NCI-H2029 treated with DMSO at 0.1 percent for 48 hours (cell line): ENCODE measurements at places on chromosomes 4 and X.

- no peak for DNase-seq
Measured at GRCh38 chr4:175325230-175325629, 407.1 kb downstream of the ADAM29 start.

GRCh38 chr4:42750091-42750490 lies 93.2 kb upstream of the ATP8A1 start:
- no peak for DNase-seq

DNA sequence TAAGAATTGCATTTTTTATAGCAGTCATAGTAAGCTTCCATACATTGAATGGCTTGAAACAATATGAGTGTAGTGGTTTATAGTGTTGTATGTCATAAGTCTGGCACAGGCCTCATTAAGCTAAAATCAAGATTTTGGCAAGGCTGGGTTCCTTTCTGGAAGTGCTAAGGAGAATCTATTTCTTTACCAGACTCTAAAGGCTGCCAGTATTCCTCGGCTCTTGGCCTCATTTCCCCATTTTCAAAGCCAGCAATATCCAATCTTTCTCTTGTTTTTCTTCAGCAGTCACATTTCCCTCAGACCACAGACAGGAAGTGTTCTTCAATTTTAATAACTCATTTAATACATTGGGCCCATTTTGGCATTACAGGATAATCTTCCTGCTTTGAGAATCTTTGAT lies 1155.5 kb upstream of the PABPC4L start:
- DNase-seq = no peak

- peak; percentile 52 for DNase-seq
Measured at GRCh38 chrX:9429767-9430166, 35.1 kb upstream of the TBL1X start.

DNA sequence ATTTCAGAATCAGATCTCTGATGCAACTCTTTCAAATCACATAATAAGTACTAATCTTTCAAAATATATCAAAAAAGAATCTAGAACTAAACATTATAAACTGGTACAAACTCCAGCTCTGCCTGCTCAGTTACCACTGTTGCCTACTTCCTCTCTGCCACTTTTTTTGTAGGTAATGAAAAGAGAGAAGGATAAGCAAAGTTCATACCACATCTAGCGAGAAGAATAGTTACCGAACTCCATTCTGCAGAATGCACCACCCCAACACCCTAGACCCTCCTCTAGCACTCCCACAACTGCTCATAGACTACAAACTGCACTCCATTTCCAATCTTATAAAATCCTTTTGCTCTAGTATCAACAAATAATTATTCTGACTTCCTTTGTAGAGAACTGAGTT lies 19.7 kb upstream of the LRBA start:
- peak; percentile 87 for DNase-seq

DNA sequence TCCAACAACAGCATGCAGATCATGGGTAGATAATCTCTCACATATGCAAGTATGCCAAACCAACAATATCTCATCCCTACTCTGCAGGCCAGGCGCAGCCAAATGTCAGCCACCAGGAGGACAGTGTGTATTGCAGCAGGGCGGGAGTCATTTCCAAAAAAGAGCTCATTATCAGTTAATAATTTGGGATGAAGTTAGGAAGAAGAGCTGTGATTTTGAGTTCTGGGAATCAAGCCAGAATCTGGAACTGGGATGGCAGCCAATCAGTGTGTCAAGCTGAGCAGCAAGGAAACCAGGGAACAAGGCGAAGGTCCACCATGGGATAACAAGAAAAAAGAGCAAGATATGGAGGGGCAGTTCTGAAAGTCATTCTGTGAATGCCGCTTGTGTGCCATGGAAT lies 88.2 kb upstream of the CAMK2D start:
- no peak for DNase-seq

GRCh38 chr4:140450352-140450751 lies 22.9 kb upstream of the CLGN start:
- DNase-seq = no peak

DNA sequence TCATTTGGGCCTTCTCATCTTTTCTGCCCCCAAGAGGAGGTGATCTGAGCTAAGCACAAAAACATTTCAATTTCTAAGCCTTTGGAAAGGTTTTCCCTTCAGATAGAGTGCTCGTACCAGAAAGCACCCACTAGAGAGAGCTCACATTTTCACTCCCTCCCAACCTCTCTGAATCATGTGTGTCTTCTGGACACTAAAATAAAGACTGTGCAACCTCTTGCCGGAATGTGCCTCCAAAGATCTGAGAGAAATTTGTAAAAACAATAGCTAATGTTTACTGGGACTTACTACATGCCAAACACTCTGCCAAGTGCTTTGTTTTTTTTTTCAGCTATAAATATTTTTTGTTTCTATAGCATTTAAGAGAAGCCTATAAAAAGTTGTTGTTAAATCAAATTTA lies 120.6 kb upstream of the LNX1 start:
- DNase-seq = no peak

DNA sequence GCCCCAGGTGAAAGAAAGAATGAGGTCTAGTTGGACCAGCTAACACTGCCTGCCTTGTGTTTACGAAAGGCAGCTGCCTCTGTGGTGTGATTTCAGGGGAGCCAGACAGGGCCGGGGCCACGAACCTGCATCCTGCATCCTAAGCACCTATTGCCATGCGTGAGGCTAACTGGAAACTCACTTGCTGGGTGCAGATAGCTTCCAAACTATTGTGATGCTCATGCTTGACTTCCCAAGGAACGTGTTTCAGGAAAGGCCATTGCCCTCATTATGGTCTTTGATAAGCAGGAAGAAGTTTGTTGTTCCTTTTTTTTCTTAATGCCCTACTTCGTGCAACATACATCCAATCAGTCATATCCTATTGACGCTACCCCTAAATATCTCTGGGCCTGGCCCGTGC lies 2.3 kb upstream of the IRF2 start:
- DNase-seq = no peak

GRCh38 chr4:152535360-152535902 lies 461 bp downstream of the FBXW7 start:
- no peak for DNase-seq

DNA sequence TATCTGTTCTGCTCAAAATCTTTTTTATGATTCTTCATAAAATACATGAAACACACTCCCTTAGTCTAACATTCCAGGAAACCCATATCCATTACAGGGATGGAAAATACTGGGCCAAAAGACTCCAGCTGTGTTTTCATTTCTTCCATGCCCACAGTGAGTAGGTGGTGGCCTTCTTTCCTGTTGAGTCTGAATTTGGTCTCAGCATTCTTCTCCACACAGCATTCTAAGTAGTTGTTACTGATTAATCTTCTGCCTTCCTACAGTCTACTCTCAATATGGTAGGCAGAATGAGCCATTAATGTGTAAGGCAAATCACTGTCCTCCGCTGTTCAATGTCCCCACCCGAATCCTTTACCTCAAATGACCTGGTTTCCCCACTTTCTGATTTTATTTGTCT lies 370.6 kb upstream of the RPS6KA3 start:
- no peak for DNase-seq

- no peak for DNase-seq
Measured at GRCh38 chrX:18885328-18886004, 98.4 kb downstream of the PHKA2 start.

- no peak for DNase-seq
Measured at GRCh38 chr4:97016186-97016907, 1126.9 kb downstream of the STPG2 start.

DNA sequence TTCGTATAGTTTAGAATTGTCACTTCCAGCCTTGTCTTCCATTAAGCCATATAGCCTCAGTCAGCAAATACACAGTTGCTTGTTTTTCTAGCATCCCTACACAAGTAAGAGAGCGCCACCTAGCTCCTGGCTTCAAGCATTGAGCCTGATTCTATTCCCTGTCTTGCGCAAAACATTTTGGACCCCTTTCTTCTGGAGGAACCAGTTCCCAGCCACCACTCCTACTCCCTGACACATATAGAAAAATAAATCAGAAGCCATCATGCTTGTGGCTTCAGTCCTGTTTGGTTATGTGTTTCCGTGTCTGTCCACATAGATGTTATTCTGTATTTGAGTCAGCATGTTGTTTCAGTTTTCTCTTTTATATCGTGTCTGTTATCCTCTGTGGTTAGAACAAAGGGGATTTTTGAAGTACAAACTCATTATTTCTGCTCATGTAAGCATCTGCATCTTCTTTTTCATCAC lies 59.9 kb downstream of the GK start:
- peak; percentile 4 for DNase-seq

DNA sequence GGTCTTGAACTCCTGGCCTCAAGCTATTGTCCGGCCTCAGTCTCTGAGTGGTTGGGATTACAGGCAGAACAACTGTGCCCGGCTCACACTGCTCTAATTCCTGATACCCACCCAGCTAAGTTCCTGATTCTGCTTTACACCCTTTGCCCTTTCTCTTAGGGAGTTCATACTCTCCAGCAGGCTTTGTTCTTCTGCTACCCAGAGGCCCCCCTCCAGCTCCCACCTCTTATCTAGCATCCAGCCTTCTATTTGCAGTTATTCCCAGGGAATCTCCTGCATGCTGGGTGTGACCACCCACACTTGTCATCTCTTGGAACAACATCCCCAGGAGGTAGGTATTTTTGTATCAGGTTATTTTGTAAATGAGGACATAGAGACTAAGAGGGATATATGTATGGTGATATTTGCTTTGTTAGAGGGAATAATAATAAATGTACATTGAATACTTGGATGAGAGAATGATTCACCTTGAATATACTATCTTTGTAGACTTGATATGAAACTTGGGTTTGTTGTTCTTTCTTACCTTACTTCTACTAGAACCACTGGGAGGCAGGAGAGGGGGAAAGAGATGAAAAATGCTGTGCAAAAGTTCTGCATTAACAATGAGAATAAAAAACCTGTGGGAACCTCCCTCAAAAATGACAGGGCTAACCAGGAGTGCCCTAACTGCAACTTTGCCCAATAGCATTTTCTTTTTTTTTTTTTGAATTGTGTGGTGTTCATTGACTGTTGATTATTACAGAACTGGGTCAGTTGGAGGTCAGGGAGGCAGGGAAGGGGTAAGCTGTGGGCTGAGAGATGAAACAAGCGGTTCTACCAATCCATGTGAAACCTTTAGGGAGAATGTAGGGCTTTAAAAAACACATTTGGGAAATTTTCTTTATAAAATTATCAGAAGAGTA lies 157.4 kb downstream of the SPRY1 start:
- DNase-seq = no peak

DNA sequence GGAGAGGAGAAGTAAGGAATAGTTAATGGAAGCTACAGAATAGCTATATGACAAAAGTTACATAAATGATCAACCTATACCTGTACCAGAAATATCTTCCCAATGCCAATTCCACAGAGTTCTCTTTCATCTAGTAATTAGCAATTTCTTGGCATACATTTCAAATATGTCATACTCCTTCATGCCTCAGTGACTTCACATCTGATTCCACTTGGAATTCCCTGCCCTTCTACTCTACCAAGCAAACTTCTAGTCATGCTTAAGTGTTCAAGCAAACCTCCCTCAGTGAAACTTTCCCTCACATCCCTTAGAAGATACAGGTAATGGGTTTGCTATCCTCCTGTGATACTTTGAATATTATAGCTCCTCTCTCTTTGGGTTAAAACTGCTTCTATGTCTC lies 127.1 kb downstream of the KLHL13 start:
- DNase-seq = no peak

GRCh38 chrX:17521871-17522693 lies 147.1 kb downstream of the NHS start:
- no peak for DNase-seq

GRCh38 chrX:132622130-132622529 lies 133.3 kb upstream of the MBNL3 start:
- DNase-seq = no peak

GRCh38 chrX:153569475-153569874 lies 29.5 kb downstream of the CCNQ start:
- no peak for DNase-seq

GRCh38 chr4:137609718-137610430 lies 77.6 kb upstream of the PCDH18 start:
- no peak for DNase-seq

DNA sequence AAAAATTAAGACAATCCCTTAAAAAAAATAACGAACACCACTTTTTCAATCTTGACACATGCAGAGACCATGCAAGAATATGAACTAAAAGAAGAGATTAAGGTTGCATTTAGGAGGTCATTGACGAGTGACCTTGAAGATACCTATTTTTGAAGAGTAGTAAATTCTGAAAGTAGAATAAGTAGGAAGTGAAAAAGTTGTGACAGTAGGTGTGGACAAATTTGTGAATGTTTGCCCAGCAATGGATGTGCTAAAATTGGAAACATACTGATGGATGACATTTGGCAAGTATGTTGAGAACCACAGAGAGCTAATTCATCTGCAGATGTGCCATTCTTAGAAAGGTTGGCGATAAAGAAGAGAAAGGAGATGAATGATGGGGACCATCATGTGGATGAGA lies 213.7 kb upstream of the VCX3A start:
- DNase-seq = no peak

DNA sequence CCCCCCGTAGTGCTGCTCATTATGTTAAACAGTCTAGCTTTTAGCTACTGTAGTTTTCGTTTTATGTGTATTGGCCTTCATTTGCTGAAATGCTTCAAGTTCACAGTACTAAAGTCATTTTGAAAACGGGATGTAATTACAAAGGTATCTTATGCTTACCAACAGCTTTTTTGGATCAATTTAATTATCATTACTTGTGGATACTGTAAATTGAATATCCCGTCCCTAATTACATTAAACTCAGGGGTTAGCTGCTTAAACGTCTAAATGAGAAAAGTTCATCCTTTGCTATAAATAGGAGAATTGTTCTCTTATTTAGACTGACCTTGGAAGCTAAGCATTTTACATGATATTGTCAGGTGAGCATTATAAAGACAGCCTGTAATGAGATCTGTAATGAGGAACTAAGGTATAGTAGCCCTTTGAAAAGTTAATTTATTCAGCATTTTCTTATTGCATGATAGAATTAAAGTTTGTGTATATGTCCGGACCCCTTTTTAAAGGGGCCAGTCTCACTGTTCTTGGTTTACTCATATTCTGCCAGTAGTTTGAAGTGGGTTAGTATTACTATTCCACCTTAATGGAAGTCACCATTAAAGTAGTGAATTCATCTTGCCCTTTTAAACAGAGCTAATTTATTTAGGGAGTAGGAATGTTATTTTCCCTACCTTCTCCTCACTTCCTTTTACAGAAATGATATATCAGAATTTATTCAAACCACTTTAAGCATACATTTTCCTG lies 252.6 kb downstream of the TENM3 start:
- DNase-seq = no peak

DNA sequence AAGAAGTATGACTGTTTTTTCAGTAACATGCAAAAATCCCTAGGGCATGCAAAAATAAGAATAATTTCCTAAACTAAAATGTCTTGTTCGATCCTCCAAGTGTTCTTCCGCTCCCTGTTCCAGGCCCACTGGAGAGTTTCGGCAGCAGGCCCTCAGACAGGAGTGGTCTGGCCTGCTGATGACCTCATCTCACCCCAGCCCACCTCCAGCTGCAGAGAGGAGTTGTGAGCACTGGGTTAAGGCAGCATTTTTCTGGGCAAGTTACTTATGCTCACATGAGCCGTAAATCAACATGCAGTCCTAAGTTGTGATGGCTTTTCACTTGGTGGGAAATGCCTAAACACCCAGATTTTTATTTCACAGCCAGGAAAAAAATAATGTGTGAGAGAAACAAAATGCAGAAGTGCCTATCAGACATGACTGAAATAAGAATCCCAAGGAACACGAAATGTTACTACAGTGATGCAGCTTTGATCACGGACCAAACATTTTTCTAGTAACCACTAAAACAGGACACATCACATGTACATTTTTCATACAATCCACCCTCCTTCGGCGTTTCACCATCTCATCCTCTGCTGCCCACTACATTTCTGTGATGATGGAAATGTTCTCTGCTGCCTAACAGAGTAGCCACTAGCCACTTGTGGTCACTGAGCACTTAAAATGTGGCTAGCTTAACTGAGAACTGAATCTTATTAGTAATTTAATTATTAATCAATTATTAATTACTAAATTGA lies 153.3 kb upstream of the TBL1X start:
- DNase-seq = no peak
